ENCODE measurements at places on chromosomes 2 and 18.

- no peak for DNase-seq
Measured at GRCh38 chr2:199903111-199903510, 8.0 kb upstream of the C2orf69 start.

- no peak for DNase-seq
Measured at GRCh38 chr2:225340923-225341322, 58.6 kb upstream of the NYAP2 start.

DNA sequence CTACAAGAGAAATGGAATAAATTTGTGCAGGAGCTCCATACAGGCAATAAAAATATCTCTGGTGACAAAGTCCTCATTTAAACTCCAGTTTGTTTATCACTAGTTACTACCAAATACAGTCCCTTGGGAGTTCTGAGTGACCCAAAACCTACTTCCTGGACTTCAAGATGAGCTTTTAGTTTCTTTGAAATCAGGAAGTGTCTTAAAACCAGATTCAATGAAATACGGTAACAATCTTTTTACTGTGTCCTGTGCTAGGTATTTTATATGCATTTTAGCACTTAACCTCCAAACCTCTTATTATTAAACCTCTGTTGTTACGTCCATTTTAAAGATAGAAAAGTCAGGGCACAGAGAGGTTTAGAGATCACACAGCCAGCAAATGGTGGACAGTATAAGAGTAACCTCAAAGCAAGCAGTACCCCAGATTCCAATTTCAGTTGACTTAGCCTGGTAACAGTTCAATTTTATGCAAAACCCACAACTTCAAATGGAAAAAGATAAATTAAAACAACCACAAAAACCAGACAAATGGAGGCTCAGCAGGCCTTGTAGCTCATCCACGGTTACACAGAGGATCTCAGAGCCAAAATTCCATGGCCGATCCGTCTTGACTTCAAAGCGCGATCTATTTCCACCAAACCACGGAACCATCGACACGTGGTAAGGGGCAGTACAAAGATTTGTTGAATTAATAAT lies 1.3 kb upstream of the KCMF1 start:
- no peak for DNase-seq

- no peak for DNase-seq
Measured at GRCh38 chr2:113260991-113261390, 17.7 kb downstream of the PAX8 start.

GRCh38 chr2:25269233-25269632 lies 72.5 kb downstream of the DNMT3A start:
- no peak for DNase-seq

- DNase-seq = no peak
Measured at GRCh38 chr2:43420389-43420801, 175.4 kb downstream of the THADA start.

DNA sequence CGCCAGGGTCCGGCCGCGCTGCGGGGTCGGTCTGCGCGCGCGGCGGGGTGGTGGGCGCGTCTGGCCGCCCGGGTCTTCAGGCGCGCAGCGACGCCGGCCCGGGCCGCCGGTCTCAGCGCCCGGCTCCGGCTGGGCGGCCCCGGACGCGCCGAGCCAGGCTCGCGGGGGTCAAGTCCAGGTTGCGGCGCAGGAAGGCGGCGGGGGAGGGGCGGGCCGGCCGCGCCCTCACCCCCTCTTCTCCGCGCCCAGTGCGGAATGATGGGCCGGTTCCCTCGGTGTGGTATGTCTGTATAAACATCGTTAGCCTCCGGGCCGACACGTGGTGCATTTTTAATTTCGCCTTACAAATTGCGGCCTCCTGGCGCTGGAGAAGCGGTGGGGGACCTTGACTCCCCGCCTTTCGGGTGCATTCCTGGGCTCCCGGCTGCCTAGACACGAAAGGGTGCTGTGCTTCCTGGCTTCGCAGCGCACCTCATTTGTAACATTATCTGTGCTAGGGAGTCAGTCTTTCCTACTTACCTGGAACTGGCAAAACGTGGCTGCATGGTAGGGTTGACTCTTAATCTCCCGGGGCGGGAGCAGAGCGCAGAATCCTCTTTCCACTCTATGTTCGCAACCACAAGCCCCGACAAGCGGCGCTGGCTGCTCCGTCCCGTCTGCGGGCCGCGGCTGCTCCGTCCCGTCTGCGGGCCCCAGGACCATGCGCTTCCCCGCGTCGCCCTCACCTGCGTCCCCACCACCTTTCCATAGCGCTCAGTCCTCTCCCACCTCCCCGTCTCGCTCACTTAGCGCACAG lies 69.0 kb downstream of the CTAGE1 start:
- DNase-seq = no peak

DNA sequence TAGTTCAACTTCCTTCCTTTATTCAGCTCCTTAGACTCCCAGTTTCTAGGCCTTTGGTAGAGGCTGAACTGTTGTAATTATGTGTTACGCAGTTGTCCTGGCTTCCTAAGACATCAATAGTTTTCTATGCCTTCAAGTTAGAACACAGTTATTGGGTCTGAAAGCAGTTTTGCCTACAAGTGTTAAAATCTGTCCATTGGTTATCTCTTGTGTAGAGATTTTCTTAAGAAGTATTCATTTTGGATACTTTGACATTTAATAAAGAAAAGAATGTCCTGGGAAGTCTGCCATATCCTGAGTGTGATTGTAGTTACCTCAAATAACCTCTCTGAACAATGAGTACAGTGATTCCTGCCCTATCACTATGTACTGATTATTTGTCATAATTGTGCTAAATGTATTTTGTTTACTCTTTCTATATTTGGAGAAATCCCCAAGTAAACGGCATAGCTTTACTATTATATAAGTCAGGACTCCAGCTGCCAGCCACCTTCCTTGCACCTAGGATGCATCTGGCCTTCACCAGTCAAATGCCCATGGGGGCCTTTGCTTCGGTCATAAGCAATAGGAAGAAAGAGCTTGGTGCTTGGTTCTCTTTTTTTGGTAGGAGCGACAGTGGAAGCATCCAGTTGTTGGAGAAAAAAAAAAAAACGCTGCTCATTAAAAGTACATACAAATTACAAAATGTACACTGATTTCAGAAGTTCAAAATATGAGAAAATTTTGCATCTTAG lies 449.5 kb upstream of the PKDCC start:
- DNase-seq = no peak

GRCh38 chr2:157076526-157077161 lies 180.9 kb upstream of the GALNT5 start:
- no peak for DNase-seq

DNA sequence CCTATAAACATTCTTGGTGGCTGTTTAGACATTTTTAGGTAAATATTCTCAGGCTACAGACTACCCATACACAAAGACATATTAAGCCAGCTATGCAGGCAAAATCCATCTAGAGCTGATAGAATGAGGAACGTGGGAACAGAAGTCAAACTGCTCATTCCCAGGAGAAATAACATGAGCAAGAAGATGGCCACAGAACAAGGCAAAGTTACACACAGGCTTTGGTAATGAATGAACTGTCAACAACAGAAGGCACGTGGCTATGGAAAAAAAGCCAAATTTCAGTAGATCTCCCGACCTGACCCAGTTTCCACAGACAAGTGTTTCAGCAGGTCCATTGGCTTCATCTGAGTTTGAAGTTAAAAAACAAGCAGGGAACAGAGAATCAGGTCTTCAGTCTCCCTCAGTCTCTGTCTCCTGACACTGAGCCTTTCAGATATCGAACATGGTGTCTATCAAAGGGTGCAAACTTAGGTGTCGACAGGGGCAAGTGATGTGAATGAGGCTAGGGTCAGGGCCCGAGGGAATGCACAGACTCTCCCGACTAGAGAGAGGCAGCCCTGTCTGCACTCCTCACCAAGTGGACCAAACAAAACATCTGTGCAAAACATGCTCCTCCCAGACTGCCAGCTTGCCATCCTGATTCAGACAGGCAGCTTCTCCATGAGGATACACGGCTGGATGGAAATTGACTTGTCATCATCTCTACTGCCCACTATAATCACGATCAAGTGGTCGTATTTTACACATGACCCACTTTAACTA lies 25.9 kb downstream of the SIGLEC15 start:
- no peak for DNase-seq

DNA sequence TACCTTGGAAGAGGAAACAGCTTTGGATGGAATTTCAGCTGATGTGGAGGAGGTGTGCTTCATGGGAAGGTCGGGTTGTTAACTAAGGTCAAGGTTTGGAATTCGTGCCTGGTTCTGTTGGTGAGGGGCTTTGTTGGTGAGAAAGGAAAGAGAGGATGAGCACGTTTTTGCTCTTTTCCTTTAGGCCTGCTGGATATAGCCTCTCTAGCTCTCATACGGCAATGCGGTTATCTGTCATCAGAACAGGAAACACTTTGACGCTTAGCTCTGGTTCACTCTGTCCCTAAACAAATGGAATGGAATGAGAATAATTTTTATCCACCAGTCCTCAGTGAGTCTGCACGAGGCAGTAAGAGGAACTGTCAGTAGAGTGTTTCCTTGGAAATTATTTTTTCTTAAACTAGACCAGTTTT lies 169.7 kb upstream of the NOSTRIN start:
- no peak for DNase-seq

- no peak for DNase-seq
Measured at GRCh38 chr2:160289126-160289525, 89.1 kb upstream of the ITGB6 start.
